ENCODE measurements at places on chromosomes 7 and 10.

DNA sequence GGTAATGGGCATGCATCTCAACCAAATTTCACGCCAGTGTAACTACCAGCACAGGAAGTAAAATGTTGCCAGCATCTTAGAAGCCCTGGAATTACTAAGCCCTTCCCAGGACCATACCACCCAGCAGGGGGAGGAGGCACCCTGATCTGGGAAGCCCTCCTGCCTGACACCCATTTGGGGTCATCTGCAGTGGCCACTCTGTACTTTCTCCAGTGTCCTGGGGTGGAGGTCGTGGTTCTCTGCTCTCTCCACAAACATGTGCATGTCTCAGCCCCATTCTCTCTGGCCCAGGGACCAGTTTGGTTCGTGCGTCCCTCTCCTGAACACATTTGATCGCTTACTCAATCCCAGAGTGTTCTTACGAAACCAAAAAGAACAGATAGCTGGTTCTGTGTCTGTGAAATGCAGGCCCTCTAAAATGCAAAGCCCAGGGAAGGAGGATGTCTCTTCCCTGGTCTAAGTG lies 9.4 kb upstream of the LRRC27 start:
- DNase-seq: no peak

- no peak for DNase-seq
Observed at GRCh38 chr7:133186060-133186459, 66.8 kb upstream of the EXOC4 start.

DNA sequence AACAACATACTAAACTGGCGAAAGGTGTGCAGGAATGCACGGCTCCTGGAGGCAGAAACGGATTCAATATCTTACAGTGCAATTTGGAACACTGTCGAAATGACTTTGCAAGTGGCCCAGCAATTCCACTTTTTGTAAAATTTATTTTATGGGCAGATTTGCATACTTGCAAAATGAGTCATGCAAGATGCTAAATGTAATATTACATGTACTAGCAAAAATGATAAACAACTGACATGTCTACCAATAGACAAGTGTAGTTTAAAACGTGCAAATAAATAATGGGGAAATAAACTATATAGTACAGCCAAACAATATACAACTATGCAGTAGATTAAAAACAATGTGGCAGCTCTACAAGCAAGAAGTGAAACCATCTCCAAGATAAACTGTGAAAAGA lies 97.7 kb downstream of the ARHGAP12 start:
- DNase-seq: no peak

DNA sequence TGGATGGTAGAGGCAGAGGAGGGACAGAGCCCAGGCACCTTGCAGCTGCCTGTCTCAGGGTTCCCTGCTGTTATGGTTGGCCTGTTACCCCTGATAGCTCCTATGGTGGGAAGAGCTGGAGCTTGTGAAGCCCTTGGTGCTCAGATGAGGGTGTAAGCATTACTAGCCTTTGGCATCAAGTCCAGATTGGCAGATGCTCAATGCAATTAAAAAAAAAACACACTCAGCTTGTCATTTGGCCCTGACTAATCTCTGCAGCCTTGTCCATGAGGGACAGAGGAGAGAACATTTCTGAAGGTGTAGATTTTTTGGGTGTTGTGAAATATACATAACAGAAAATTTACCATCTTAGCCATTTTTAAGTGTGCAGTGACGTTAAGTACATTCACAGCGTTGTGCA lies 86.3 kb downstream of the PLPP4 start:
- no peak for DNase-seq

DNA sequence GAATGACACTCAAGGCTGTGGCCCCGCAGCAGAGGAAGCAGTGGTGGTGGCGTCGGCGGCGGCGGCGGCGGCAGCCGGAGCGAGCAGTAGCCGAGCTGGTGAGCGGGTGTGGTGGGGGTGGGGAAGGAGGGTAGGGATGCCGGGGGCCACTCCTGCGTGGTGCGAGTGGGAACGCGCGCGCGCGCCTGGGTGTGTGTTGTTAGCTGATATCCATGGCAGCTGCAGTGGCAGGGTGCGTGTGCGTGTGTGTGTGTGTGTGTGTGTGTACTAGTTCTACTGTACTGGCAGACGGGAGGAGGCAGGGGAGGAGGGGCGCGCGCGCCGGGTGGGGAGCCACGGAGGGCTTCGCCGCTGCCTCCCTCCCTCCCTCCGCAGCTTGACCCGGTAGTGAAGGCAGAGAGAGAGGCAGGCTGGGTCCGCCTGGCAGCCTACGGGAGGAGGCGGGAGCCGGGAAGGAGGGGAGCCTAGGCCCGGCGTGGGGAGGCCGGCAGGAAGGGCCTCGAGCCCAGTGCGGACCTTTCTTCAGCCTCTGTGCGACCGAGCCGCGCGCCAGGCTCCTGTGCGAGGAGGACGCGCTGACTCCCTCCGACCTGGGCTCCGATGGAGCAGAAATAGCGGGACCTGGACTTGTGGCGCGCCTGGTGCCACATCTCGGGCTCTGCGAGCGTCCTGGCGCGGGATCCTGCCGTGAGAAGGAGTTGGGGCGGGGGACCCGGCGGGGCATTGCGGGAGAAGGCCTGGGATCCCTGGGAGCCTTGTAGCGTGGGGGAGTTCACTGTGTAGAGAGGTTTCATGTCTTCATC lies at the start of gene MAGI2:
Gene MAGI2 (minus strand): TSS at position 110 of the 803 bp plus-strand sequence. CDS start 347 bp downstream, outside the sequence.
- DNase-seq: no peak

DNA sequence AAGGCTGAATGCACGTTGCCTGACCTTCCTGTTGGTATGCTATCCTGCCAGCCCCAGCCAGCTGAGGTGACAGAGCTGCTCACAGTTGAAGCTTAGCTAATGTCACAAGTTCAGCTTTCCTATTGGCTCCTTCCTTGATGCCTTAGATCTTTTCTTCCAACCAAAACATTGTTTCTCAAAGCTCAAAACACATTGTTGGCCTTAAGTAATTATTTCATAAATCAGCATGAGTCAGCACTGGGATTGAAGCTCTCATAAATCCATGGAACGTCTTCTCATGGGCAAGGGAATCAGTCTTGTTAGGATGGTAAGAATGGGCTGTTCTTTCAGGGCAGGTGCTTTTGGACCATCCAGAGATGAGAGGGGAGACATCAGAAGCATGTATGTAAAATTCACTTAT lies 128.1 kb upstream of the SAMD8 start:
- no peak for DNase-seq

- DNase-seq: no peak
Observed at GRCh38 chr10:110780704-110781103, 91.0 kb upstream of the PDCD4 start.

GRCh38 chr10:88028072-88028471 lies 164.6 kb downstream of the PTEN start:
- DNase-seq: no peak

- no peak for DNase-seq
Observed at GRCh38 chr10:77770868-77771175, 133.2 kb upstream of the KCNMA1 start.

DNA sequence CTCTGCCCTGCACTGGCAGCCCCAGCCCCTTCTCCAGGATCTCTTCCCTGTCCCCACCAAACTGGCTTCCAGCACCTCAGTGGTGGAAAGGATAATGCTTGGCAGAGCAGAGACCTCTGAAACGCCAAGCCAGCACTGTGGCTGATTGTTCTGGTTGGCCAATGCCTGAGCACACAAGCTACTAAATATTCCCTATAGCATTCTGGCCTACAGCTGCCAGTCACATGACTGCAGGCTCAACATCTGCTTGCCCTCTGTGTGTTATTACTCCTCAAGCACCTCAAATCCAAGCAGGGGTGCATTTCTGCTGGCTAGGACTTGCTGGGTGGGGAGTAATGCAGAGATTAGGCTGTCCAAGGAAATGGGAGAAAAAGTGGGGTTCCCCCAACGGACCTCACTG lies 6.1 kb downstream of the TBATA start:
- DNase-seq: no peak

DNA sequence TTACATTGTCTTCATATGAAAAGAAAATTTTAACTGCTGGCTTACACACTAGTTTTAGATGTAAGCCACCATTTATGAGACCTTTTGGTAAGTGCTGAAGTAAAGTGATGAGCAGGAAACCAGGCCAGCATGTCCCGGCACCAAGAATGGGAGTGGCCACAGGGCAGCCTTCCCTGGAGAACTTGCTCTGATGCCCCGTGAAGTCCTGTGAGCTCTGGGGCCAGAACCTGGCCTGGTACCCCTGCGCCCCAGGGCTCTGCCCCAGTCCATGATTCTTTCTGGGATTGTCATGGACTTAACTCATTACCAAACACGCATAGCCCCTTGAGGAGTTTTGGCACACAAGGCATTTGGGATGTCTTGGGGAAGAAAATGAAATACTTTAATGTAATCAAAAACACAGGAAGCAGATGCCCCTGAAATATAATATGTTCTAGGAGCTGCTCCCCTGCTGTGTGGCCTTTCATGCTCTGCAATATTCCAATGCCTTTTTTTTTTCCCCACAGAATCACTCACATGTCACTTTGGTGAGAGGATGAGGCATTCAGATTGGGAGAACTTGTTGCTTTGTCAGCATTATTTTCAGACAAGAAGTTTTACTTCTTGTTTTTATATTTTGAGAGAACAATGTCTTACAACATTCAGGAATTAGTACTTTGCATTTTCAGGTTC lies 53.1 kb upstream of the CXCL12 start:
- DNase-seq: no peak

DNA sequence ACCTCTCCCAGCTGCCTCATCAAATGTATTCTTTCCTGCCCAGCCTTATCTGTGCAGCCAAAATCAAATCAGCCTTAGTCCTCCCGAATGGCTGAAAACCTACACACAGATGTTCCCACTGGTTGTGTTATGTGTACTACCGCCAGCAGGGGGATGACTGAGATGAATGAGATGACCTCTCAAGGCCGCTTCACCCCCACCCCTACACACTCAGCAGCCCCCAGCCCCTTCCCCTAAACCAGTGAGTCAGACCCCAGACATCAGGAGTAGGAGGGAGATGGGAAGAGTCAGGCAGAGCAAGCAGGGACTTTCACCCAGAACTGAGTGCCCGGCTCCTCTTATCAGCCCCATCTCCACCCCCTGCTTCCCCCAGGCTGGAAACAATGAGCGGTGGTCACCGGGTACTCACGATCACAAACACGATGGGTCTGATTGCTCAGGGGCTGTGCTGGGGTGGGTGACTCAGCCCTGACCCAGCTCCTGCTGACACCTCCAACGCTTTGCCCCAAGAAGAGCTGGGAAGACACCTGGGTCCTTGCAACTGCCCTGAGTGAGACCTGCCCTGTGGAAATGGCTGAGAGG lies 6.5 kb upstream of the C10orf105 start:
- DNase-seq: no peak

- DNase-seq: no peak
Observed at GRCh38 chr10:4043897-4044665, 259.1 kb upstream of the KLF6 start.

DNA sequence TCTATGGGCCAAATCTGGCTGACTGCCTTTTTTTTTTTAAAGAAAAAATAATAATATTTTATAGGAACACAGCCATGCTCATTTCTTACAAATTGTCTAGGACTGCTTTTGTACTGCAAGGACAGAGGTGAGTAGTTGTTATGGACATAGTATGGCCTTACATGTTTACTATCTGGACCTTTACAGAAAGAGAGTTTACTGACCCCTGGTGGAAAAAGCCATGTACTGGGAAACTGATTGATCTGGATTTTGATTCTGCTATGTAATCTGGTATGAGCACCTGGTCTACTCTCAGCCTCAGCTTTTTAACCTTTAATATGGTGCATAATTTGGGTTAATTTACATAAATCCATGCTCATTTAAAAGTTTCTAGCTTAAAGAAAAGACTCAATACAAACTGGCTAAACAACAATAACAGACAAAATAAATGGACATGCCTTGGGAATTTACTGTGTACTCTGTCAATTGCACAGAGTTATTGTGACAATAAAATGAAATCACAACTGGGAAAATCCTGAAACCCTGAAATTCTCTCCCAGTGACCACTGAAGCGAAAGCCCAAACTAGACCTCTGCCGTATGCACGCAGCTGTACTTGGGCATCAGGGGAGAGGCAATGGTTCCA lies 260.7 kb downstream of the BMPER start:
- DNase-seq: no peak

- no peak for DNase-seq
Observed at GRCh38 chr7:22586786-22587140, 86.8 kb upstream of the STEAP1B start.

DNA sequence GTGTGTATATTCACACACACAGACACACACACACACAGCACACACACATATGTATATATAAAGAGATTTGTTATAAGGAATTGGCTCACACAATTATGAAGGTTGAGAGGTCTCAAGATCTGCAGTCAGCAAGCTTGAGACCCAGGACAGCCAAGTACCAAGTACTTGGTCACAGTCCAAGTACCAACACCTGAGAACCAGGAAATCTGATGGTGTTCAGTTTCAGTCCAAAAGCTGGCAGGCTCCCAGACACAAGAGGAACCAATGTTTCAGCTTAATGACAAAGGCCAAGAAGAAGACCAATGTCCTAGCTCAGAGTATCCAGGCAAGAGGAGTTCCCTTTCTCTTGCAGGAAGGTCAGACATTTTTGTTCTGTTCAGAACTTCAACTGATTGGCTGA lies 780.2 kb downstream of the MAGI2 start:
- DNase-seq: no peak

DNA sequence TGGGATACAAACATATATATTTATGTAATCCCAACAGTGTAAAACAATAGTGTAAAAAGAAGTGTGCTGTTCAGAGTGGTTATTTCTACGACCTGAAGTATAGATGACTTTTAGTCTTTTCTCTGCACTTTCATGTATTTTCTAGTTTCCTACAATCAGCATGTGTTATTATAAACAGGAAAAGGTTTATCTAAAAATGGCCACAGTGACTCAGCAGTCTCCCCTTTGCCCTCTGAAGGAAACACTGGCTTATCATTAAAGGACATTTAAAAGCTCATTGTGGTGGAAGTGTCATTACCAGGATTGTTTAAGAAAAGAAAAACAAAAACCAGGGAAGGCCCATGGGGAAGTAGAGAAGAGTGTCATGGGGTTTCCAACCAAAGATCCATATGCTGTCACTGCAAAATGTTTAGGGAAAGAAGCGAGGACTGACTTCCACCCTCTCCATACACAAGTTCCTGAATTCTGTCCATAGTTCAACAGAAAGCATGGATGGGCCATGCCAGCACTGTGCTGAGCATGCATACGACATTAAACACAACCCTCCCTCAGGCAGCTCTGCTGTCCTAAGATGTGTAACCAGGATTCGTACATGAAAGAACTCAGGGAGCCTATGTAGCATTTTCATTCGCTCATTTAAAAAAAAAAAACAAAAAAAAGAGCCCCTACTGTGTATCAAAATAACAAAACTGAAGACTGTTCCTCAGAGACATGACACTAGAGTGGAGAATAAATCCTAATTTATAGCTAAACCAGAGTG lies 10.2 kb downstream of the CYREN start:
- DNase-seq: no peak

GRCh38 chr7:41544241-41544640 lies 158.6 kb downstream of the INHBA start:
- DNase-seq: no peak

GRCh38 chr7:151744656-151745638 lies 132.0 kb downstream of the PRKAG2 start:
- no peak for DNase-seq

All from COR-L47 (cell line).